ENCODE measurements at places on chromosomes 6 and 20.

- DNase-seq, result no peak
Observed at GRCh38 chr20:8433291-8433690, 301.2 kb downstream of the PLCB1 start.

GRCh38 chr20:44496976-44497375 is 21.3 kb downstream of the TTPAL start:
- no peak for DNase-seq

GRCh38 chr20:50029697-50030461 is 47.1 kb downstream of the SNAI1 start:
- peak; percentile 64 for DNase-seq

DNA sequence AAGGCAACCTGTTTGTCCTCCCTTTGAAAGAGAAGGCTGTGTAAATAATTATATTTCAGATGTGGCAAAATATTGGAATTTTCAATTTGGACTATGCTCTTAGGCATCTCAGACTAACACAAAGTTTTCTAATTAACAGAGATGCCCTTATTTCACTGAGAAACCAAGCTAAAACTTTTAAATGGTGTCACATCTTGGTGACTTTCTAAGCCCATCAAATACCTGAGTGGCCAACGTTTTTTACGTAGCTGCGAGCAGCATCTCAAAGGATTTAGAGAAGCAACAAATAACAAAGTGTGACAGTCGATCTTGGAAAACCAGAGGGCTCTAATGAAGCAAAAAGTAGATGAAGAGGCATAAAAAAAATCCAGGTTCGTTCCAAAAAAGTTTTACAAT is 3.4 kb upstream of the HEY2 start:
- DNase-seq, result no peak

GRCh38 chr20:50967586-50967985 is 9.0 kb downstream of the MOCS3 start:
- no peak for DNase-seq

GRCh38 chr6:13131935-13132661 is 196.2 kb downstream of the TBC1D7 start:
- DNase-seq, result no peak

- no peak for DNase-seq
Observed at GRCh38 chr20:10475225-10475624, 40.1 kb downstream of the SLX4IP start.

DNA sequence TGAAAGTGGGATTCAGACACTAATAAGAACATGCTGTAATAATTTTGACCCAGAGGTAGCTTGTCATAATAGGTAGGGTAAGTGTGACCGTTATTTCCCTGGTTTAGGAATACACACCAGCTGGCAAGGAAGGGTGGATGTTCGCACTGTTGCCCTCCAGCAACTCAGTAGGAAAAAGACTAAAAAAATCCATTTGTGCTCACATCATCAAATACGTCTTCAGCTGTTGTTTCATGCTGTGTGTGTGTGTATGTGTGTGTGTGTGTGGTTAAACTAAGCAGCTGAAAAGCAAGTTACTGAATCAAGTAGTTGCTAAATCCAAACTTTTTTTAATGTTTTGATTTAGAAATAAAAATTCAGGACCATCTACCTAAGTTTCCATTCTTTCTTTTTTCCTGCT is 218.7 kb downstream of the TRDN start:
- no peak for DNase-seq

DNA sequence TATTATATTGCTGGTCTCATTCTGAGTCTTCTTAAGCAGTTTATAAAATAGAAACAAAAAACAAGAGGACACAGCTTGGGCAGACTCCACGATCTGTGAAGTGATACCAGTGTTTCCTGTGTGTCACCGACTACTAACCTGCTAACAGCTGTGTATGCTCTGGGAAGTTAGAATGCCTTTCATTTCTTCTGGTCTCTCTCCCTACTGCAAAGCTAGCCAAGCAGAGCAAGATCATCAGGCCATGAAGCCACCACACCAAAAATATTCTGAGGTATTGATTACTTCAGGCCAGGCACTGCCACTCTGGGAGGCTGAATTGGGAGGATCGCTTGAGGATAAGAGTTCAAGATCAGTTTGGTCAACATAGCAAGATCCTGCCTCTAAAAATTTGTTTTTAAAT is 46.9 kb upstream of the SMIM29 start:
- no peak for DNase-seq

DNA sequence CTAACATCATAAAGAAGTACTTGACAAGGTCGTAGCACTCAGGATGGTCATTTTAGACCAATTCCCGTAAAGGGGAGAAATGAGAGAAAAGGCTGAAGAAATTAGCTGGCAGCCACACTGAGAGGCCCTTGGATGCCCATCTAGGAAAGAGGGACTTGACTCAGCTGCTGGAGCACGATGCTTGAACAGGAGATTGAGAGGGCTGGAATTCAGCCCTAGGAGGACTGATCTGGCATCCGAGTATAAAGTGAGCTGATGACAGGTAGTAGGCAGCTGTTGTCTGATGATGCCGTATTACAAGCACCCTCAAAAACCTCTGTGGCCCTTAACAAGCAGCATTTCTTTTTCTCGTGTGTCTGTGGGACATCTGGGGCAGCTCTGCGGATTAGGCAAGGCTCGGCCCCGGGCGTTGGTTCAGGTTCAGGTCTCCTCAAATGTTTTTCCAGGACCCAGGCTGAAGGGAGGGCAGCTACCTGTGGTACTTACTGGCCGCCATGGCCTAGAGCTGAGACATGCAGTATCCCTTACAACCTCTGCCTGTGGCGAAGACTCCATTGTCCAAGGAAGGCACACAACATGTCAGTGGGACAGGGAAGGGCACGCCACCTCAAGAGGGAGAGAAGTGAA is 219.6 kb upstream of the SNX9 start:
- no peak for DNase-seq

- peak; percentile 52 for DNase-seq
Observed at GRCh38 chr20:11902285-11902697, 15.4 kb upstream of the BTBD3 start.

GRCh38 chr20:17966432-17967310 is 1.9 kb downstream of the SNX5 start:
- DNase-seq, result no peak

DNA sequence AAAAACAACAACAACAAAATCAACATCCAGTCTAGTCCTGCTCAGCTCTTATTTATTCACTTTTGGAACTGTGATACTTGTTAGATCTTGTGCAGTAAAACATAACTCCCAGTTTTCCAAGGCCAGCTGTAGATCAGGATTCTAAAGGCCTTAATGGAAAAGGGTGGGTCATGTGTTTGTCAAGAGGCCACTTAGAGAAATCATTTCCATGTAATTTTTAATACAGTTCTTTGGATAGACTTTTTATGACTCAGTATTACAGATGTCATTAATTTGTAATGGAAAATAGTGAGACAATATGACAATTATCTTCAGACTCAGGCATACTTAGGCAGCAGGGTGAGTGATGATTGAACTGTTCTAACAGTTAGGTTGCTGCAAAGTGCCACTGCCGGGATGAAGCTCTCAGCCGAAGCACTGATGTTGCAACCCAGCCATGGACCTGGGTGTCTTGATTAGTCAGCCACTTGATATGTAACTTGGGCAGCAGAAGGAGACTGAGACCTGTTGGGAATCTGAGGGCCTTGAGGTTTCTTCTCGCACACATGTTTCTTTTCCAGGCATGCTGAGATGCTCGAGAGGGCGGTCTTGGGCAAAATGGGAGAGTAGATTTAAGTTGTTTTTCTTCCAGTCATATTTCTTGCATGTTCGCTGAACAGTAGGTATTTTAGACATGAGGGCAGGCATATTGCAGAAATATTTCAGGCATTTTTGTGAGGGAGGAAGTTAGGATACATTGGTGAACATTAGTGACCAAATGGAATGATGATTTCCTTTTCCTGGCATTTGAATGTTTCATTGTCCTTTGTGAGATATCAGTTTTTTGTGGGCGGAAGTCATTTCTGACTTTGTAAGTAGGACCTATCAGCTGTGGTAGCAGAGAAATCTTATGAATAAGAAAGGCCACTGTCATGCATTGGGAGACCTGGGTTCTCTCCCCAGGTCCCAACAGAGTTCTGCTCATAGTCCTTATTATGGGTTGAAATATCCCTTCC is 52.3 kb downstream of the SLX4IP start:
- DNase-seq, result no peak

DNA sequence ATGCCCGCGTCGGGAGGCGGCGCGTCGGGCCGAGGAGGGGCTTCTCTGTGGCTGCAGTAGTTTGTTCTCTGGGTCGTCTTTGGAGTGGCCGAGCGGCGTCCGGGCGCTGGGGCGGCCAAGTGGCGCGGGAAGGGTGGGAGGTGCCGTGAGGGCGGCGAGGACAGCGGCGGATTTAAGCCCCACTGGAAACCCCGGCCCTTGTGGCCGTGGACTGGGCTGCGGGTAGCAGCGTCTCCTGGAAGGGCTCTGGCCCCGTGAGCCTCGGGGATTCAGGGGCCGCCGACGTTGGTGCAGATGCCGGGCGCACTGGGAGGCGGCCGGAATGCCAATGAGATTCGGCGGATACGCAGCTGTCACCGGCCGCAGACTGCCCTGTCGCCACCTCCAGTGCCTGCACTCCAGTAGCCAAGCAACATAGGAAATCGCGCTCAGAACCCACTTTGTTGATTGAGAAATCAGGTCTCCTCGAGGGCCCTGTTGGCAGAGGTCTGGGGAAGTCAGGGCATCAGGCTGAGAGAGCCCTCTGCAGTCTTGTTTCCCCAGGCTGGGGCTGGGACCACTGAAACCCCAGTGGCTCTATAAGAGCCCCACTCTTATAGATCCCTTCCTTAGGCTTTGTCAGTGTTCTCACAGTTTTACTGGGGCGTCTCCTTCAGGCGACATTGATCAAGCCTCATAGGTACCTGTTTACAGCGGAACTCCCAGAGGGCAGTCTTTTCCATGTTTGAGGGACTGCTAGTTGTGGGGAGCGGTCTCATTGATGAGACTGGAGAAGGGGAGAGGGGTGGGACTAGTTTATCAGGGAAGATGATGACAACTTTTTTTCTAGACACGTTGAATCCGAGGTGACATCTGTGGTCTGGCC is 642 bp downstream of the GZF1 start:
- no peak for DNase-seq

GRCh38 chr6:53691252-53691651 is 25.7 kb upstream of the KLHL31 start:
- DNase-seq, result no peak

Data from brain pericyte (primary cell).